ENCODE measurements at places on chromosomes 1 and 21.

DNA sequence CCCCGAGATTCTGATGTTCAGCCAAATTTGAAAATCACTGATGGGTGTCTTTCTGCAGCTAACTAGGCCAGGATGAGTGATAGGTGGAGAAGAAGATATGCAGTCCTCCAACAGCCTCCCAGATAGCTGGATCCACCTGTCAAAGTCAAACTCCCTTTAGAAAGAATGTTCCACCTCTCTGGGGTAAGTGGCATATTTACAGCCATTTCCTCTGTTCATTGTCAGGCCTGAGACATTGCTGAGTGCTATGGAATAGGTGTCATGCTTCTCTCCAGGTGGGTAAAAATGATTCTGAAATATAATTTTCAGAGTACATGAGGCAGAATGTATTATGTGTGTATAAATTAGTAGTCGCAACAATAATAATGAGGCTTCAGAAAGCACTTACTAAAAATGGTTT lies 316.8 kb downstream of the TTLL7 start:
- DNase-seq = no peak

- DNase-seq = no peak
Measured at GRCh38 chr1:66396212-66396890, 137.6 kb upstream of the SGIP1 start.

- no peak for DNase-seq
Measured at GRCh38 chr1:202837746-202838262, 27.1 kb downstream of the PCAT6 start.

DNA sequence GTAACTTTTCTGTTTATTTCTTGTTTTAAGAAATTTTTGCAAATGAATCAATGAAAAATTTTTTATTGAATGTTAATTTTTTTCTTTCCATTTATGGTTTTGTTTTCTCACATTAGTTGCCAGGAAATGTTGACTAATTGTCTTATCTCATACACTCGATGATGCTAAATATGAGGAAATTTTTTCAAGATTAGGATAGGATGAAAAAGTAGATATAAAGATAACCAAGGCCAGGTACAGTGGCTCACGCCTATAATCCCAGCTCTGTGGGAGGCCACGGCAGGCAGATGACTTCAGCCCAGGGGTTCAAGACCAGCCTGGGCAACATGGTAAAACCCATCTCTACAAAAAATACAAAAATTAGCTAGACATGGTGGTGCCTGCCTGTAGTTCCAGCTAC lies 12.6 kb downstream of the LAX1 start:
- no peak for DNase-seq

GRCh38 chr1:151147132-151147503 lies 687 bp upstream of the SEMA6C start:
- DNase-seq = no peak

GRCh38 chr1:15835741-15836510 lies 11.6 kb upstream of the SPEN start:
- DNase-seq = peak; percentile 99

DNA sequence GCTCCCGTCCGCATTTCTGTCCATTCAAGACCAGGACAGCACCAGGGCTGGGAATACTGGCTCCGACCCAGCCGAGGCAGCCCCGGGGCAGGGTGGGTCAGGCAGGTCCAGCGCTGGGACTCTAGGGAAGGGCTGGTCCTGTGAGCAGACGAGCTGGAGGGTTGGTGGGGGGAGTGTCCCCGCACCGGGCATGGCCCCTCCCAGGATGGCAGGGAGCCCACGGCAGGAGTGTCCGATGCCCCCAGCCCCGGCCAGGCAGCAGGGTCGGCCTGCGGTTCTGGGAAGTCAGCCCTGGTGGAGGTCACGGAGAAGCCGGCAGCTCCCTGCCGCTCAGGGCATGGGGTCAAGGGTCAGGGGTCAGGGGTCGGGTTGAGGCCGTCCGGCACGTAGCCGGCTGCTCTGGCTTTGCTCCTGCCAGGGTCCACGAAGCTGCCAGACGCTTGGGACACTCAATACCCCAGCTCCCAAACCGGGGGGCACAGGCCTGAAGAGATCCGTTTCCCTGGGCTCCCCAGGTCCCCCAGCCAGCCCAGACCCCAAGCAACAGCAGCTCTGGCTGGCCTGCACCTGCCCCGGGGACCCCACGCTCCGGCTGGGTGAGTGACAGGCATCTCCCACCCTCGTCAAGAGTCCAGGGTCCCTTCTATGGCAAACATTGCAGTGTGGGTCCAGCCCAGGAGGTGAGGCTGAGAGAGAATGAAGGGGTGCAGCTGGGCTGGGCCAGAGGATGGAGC lies 6.7 kb downstream of the C1QTNF12 start:
- no peak for DNase-seq

DNA sequence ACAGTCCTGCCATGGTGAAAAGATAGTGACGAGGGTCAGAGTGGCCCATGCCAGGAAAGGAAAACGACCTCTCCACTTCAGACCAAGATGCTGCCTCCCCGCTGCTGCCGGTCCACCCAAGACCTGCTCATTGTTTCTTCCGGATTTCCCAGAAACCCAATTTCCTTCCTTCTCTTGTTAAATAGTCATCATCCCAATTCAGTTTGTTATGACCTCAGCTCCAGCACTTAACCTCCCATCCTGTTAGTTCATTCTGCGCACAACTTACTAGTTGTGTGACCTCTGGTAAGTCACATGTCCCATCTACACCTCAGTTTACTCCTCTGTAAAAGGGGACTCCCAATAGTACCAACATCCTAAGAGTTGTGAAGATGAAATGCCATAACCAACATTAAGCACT lies 29.9 kb upstream of the PPP1R15B start:
- no peak for DNase-seq

GRCh38 chr1:67441183-67441582 lies 11.0 kb upstream of the SERBP1 start:
- no peak for DNase-seq

- no peak for DNase-seq
Measured at GRCh38 chr1:205571747-205572146, 60.1 kb downstream of the ELK4 start.

- DNase-seq = no peak
Measured at GRCh38 chr1:233459470-233459945, 132.0 kb downstream of the MAP3K21 start.

GRCh38 chr1:172220376-172220775 lies 200.1 kb upstream of the C1orf105 start:
- DNase-seq = no peak

DNA sequence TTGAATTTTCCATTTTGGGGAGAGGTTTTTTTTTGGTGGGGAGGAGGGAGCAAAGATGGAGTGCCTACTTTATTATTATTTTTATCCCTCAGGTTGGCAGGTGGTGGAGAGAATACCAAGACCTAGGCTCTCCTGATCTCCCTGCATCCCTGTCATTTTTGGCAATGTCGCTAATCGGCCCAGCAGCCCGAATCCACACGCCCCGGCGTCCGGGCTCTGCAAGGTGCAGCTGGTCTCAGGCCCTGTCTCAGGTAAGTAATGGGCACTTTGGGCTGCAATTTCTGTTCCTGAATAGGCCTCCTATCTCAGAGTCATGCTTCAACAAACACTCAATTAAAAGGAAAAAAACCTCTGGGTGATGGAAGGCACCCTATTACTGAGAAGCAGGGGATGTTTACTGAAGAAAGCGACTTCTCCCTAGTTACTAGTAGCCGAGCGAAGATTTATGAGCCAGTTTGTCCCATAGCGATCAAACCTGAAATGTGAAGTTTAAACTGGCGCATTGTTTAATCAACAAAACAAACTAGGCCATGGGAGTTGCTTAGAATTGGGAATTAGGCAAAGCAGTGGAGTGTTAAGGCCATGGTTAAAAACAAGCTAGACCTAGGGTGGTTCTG lies 137.8 kb downstream of the RWDD3 start:
- DNase-seq = no peak

GRCh38 chr1:8154621-8155052 lies 128.5 kb upstream of the ERRFI1 start:
- DNase-seq = no peak

- DNase-seq = no peak
Measured at GRCh38 chr1:182917378-182917777, 35.6 kb downstream of the SHCBP1L start.
